ENCODE measurements at places on chromosomes 3 and 15. TPM values are rescaled to one million over a fixed set of nuclear protein-coding genes. Genes with fewer than 3 reads are reported as not detected.

DNA sequence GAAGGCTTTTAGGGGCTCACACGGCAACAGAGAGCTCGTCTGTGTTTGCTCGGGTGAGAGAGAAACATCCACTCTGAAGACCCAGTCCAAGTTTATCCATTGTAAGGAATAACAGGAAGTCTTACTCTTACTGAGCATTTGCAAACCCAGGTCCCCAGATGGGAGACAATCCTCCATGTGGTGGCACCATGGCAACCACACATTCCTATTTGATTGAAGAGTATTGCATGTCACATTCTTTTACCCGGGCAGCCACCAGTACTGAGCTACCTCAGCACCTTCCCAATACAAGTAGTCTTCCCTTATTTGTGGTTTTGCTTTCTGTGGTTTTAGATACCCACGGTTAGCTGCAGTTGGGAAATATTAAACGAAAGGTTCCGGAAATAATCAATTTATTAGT, 302.9 kb upstream of the RASGRP1 start:
- H3K36me3 ChIP-seq: no peaks in the 10 kb centered on the region
- DNase-seq: no peak
- no peaks in the 10 kb centered on the region for H3K4me1 ChIP-seq
- H3K27me3 ChIP-seq: peaks cover 8% of the 10 kb centered on the region

GRCh38 chr3:152260026-152260425, 8.7 kb upstream of the MBNL1 start:
- DNase-seq: no peak
- H3K4me3 ChIP-seq: no peak overlapping the region
- no peaks in the 10 kb centered on the region for H3K27me3 ChIP-seq
- no peak overlapping the region for H3K27ac ChIP-seq
- H3K36me3 ChIP-seq: peaks cover 41% of the 10 kb centered on the region
- peaks cover 75% of the 10 kb centered on the region for H3K4me1 ChIP-seq

DNA sequence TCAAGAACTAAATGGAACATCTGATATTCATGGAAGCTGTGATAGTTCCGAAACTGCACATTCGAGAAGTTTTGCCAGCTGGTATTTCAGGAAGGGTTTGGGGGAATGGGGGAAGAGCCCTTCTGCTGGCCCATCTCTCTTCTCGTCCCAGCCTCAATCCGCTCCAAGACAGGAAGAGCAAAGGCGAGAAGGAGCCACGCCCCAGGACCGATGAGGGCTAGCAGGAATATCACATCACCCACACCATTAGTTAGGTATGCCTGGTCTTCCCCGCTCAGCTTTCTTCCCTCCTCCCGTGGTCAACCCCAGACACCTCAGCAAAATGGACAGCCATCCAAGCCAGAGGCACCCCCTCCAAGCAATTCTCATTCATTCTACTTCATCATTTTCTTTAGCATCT, 14.9 kb upstream of the PCSK6 start:
- H3K36me3 ChIP-seq: no peaks in the 10 kb centered on the region
- peaks cover 22% of the 10 kb centered on the region for H3K4me1 ChIP-seq

DNA sequence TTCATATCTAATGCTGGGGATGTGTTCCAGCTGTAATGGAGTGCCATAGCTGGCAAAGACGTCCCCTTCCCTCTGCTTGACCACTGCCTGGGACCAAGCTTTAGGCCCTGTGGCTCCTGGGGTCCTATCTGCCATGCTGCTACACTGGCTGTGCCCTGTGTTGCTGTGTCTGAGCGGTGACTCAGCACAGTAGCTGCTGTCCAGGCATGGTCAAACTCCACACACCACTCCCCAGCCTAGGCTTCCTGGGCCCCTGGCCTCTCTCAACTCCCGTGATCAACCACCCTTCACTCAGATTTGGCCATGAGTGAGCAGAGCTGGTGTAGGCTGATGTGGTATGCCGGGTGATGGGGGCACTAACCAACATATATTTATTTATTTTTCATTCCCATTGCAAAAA, 27.0 kb downstream of the EPHB1 start:
- H3K36me3 ChIP-seq: no peaks in the 10 kb centered on the region
- DNase-seq: no peak
- no peak overlapping the region for H3K27ac ChIP-seq

- peak overlapping the region; percentile 23 for H3K27ac ChIP-seq
- no peak for DNase-seq
Measured at GRCh38 chr3:11363715-11364114, 91.5 kb downstream of the ATG7 start.

- H3K4me3 ChIP-seq: no peak overlapping the region
- H3K27ac ChIP-seq: no peak overlapping the region
- peaks cover 23% of the 10 kb centered on the region for H3K27me3 ChIP-seq
- DNase-seq: no peak
- H3K4me1 ChIP-seq: peaks cover 2% of the 10 kb centered on the region
Measured at GRCh38 chr3:150913133-150913922, 8.1 kb upstream of the MINDY4B start.

GRCh38 chr3:184659797-184660301, 52.0 kb downstream of the MAGEF1 start:
- H3K4me3 ChIP-seq: no peak overlapping the region
- DNase-seq: no peak
- H3K4me1 ChIP-seq: peaks cover 9% of the 10 kb centered on the region
- H3K27me3 ChIP-seq: no peaks in the 10 kb centered on the region
- no peak overlapping the region for H3K27ac ChIP-seq
- no peaks in the 10 kb centered on the region for H3K36me3 ChIP-seq

Gene WDR93
- total RNA-seq: not detected

Gene BFSP2
- total RNA-seq: 1.0 TPM

Gene PSTPIP1
- total RNA-seq: 181 TPM

Gene PGBD4
- 3.3 TPM for total RNA-seq
